HS-5 (cell line): ENCODE measurements at places on chromosomes 2 and 18.
A peak's percentile ranks its signal among the peaks of the same experiment; 100 is the strongest.

- no peak for DNase-seq
Measured at GRCh38 chr2:169561364-169561763, 12.3 kb downstream of the FASTKD1 start.

DNA sequence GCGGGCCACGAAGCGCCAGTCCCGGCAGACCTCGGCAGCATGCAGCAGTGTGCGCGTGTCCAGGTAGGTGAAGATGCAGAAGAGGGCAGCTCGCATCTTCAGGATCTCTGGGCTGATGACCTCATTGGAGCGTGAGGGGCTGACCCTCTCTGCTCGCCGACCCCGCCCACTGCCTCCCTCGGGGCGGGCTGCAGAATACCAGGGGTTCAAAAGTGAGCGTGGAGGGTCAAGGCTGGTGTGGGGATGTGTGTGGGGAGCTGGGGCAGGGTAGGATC is 20.0 kb downstream of the FBXO41 start:
- no peak for DNase-seq

GRCh38 chr2:10221443-10221842 is 81.3 kb upstream of the HPCAL1 start:
- DNase-seq: no peak

GRCh38 chr2:12855508-12855907 is 138.8 kb downstream of the TRIB2 start:
- DNase-seq: no peak

- DNase-seq: no peak
Measured at GRCh38 chr2:199443589-199444130, 14.1 kb downstream of the SATB2 start.

DNA sequence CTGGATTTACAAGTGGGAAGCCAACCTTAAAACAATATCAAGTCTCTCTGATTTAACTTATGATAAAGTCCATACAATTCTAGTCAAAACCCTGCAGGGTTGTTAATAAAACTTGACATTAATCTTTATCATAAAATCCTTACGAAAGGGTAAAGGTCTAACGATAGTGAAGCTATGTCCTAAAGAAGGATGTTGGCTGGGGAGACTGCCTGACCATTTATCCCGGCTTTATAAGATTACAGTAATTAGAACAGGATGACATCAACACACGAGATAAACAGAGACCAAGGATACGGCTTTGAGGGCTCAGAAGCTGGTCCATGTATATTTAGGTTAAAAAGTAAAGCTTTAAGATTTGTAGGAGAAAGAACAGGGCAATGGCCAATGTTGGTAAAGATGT is 189.0 kb upstream of the COPS8 start:
- no peak for DNase-seq

DNA sequence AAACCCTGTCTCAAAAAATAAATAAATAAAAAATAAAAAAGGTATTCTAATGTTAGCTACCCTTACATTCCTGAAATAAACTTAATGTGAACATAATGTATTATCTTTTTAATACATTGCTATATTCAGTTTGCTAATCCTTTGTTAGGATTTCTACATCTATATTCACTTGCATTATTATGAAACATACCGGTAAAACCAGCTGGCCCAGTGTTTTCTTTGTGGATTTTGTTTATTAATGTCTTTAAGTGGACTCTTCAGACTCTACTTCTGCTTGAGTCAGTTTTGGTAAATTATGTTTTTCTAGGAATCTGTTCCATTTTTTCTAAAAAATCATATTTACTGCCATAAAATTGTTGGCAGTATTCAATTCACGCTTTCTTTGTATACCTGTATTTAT is 34.5 kb downstream of the PTPN2 start:
- DNase-seq: no peak

DNA sequence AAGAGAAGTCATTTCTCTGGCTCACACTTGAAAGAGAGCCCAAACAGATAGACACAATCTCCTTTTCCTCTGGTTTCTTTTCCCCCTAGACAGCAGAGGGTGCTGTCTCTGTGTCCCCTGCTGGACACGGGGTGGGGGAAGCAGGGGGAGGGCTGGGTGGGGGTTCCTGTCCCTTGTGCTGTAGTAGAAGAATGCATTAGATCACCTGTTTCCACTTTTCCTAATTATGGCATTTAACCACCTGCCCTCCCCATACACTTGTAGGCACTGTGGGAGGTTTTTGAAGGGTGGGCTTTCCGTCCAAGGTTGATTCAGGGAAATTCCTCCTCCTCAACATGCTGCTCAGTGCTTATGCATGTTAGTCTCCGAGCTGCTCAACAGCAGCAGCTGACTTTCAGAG is 206.2 kb upstream of the EPAS1 start:
- DNase-seq: no peak

- no peak for DNase-seq
Measured at GRCh38 chr2:237601453-237602116, 11.1 kb upstream of the RAB17 start.

DNA sequence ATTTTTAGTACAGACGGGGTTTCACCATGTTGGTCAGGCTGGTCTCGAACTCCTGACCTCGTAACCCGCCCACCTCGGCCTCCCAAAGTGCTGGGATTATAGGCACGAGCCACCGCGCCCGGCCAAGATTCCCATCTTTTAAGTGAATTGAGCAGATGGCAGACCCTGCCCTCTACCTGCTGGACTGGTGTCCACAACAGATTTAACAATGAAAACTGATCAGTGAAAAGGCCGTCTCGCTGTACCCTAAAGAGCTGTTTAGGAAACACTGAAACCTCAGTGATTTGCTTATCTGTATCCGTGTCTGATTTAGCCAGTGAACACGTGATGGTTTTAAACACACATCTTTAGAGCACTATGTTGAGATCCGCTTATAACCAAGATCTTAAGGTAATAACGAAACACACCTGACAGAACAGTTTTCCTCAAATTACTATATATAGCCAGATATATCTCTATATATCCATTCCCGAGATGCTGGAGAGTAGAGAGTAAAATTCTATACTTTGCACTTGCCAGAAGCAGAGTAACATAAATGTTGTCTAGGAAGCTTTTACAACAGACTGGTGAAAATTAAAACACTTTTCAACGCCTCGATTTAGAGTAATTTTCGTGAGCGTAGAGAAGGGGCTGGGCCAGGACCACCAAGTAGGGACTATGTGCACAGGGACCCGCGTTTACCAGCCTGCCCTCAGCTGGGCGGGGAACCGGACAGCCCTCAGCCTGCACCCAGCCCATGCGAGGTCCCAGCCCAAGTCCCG is 594 bp downstream of the FAM161A start:
- DNase-seq: peak; percentile 38

DNA sequence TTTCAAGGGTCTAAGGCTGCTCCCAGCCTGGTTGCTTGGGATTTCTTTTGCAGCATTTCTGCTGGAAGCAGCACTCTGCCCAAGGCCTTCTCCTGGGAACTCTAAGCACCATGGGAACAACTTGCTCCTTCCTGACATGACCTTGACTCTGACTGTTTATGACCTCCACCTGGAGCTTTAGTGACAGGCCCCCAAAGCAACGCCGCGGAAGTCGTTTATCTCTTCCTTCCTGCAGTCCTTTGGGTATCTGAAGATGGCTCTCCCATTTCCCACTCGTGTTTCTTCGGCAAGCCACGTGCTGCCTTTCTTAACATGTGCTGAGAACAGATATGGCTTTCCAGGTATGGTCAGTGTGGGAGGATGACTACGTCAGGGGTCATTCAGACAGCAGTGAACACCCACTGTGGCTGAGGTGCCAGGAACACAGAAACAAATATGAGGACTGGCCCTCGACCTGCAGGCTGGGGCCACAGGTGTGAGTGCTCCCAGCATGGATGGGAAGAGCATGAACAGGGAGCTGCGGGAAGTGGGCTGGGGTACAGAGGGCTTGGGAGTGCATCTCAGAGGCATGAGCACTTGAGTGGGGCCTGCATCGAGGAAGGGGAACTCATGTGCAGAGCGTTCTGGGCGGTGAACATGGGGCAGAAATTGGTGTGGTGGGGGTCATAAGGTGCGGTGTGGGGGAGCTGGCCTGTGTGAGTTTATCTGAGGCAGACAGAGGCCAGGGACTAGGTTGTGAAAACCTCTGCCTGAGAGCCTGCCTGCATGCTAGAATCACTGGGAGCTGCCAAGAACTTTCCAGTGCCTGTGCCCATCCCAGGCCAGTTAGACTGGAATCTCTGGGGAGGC is 140.5 kb downstream of the TSN start:
- DNase-seq: no peak

GRCh38 chr2:149787206-149787605 is 199.6 kb upstream of the MMADHC start:
- DNase-seq: no peak

- no peak for DNase-seq
Measured at GRCh38 chr2:12844511-12844910, 127.8 kb downstream of the TRIB2 start.

- DNase-seq: no peak
Measured at GRCh38 chr2:86226636-86227520, 27.6 kb downstream of the MRPL35 start.

DNA sequence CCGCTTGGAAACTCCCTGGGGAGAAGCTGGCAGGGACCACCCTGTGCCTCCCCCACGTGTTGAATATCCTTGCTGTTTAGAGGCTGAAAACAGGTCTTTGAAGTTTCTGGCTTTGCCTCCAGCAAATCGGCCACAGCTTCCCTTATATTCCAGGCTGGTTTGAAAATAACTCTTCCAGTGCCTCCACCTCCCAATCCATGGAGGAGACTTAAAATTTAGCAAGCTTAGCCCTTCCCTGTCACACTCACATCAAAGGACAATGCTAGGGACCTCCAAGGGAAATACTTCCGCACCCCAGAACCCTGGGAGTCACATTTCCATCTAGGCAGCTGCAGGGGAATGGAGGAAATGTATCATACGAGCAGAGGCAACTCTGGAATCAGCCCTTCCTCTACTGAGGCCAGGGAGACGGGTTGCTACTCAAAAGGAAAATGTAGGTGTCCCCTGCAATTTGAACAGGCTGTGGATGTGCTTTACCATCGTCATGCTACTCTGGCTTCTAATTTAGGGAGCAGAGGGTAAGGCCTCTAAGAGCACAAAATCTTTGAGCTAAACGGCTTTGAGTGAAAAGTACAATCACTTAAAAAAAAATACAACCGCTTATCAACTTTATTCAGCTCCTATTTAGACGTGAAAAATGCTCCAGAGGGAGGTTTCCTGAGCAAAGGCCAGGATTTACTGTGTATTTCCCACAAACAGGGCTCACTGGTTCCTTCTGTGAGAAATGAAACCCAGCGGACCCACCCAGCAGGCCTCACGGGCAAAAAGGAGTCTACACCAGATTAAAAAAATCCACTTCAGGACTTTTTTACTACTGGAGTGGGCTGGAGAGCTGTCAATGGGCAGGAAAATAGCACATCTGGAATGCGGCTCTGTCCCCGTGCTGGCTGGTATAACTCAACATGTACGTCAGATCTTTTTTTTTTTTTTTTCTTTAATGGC is 49.4 kb upstream of the PKDCC start:
- no peak for DNase-seq

DNA sequence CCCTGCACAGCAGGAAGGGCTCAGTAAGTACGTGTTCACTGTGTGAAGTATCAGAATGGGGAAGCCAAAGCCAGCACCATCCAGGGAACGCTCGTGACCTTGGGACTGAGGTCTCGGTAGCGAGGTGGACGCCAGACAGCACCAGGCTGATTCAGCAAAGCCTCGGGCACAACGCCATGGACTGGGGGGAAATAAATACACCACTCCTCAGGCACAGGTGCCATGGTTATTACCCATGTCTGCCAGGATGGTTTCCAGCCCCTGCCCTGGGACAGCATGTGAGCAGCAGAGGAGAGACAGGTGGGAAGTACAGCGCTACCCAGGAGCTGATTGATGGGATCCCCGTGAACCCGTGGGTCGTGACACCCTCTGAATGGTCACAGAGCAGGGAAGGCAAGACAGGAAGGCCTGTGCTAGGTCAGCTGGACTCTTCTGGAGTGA is 53.0 kb downstream of the REEP1 start:
- no peak for DNase-seq

GRCh38 chr18:79578396-79579260 is 101.0 kb upstream of the CTDP1 start:
- no peak for DNase-seq

DNA sequence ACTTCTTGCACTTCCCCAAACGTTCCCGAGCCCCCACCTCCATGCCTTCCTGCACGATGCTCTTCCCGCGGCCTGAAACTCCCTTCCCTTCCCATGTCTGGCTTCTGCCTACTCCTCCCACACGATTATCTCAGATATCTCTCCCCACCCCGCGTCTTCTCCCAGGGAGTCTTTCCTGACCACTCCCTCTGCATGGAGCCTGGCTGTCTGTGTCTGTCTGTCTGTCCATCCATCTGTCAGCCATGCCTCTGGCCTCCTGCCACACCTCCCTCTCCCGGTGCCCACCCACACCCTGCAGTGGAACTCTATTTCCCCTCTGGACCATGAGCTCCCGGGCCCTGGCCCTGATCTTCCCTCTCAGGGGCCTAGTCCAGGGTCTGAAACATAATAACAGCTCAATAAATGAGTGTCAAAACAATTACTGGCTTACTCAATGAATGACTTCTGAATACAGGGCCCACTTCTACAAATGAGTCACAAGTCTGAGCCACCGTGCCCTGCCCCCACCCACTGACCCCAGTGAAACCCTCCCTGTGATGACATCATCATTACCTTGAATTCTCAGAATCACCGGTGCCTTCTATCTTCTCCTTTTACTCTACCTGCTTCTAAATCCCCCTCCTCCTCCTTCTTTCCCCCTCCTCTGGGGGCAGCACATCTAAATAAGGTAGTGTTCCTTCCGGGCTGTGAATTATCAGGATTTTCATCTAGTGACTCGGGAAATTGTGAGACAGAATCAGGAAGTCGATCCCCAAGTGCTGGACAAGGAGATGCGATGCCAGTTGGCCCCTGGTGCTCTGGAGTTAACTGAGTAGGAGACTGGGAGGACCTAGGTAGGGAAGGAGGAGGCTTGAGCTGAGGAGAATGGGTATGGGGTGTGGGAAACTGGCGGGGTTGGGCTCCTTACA is 46.1 kb upstream of the PLB1 start:
- no peak for DNase-seq

DNA sequence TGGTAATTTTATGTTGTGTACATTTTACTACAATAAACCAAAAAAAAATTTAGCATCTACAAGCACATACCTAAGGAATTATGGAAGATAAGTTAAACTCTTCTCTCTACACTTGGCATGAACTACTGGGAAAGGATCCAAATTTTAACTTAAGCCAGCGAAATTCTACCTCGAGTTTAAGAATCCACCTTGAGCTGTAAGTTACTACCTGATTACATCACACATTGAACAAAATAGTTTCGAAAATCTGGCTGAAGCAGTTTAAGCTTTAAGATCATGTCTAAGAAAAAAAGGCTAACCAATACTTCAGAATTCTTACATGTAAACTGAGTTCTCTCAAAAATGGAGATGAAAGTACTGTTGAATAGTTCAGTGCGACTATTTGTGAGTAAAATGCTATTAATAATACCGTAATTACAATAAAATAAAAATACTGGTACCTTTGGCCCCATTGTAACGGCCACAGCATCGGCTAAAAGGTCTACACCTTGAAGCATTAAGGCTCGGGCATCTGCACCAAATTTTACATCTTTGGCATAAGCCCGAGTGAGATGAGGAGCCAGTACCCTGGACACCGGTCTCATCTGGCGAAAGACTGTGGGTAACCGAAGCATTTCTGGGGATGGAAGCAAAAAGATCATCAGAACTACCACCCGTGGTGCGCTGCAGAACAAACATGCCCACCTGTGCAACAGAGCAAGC is 1.3 kb downstream of the HSPD1 start:
- DNase-seq: no peak

GRCh38 chr2:241014224-241014623 is 15.8 kb downstream of the SNED1 start:
- no peak for DNase-seq

- no peak for DNase-seq
Measured at GRCh38 chr2:203824603-203825002, 43.0 kb upstream of the CTLA4 start.

GRCh38 chr2:181998891-181999654 is 13.4 kb downstream of the PPP1R1C start:
- no peak for DNase-seq

GRCh38 chr2:30583204-30583749 is 136.2 kb downstream of the LCLAT1 start:
- no peak for DNase-seq
